Activated T-cell treated with anti-CD3 and anti-CD28 coated beads for 1 hour (primary cell): ENCODE measurements at places on chromosomes 6 and 20.

DNA sequence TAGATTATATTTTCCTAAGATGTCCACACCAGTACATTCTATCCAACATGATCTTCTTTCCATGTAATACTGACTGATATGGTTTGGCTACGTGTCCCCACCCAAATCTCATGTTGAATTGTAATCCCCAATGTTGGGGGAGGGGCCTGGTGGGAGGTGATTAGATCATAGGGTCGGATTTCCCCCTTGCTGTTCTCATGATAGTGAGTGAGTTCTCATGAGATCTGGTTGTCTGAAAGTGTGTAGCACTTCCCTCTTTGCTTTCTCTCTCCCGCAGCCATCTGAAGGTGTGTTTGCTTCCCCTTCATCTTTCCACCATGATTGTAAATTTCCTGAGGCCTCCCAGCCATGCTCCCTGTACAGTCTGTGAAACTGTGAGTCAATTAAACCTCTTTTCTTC lies 12.2 kb upstream of the HBS1L start:
- DNase-seq, result no peak

GRCh38 chr6:151425561-151425960 lies 26.4 kb downstream of the RMND1 start:
- no peak for DNase-seq

GRCh38 chr6:139698526-139699176 lies 324.2 kb upstream of the CITED2 start:
- no peak for DNase-seq

DNA sequence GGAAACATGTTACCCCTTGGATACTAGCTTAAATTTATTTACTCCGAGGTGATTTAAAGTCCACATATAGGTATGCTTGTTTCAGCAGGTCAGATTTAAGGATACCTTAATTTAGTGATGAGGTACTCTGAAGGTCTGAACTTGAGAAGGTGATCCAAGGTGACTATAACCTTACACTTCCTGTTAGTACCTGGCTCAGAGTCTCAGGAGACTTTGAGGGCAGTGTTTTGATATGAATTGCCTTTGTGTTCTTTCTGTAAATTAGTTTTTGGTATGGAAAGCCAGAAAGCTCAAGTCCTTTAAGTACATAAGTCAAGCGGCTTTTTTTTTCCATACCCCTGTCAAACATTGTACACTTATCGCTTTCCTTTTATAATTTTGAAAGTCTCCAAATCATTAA lies 489.0 kb downstream of the CDKAL1 start:
- no peak for DNase-seq

DNA sequence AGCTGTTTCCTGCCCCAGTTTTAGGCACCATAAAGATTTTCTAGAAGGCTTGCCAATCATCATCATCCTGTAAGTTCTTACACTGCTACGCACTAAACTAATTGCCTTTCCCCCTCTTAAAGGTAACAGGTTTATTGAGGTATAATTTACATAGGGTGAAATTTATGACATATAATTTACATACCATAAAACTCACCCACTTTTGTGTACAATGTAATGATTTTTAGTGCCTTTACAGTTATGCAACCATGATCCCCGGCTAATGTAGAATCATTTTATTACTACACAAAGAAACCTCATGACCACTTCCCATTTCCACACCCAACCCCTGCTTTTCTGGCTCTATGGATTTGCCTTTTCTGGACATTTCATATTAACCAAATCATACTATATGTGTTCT lies 21.1 kb downstream of the GCNT2 start:
- no peak for DNase-seq

GRCh38 chr20:22394583-22394982 lies 189.8 kb downstream of the FOXA2 start:
- DNase-seq, result no peak

DNA sequence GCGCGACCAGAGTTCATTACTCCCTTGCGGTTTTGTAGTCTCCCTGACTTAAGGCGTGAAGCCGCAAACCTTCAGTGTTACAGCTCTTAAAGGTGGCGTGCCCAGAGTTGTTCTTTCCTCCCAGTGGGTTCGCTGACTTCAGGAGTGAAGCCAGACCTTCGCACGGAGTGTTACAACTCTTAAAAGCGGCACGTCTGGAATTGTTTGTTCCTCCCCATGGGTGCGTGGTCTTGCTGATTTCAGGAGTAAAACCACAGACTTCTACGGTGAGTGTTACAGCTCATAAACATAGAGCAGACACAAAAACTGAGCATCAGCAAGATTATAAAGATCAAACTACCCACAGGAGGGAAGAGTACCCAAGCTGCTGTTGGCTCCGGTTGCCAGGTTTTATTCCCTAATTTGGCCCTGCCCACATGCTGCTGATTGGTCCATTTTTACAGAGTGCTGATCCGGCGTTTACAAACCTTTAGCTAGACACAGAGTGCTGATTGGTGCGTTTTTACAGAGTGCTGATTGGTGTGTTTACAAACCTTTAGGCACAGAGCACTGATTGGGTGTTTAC lies 10.4 kb downstream of the TMEM14C start:
- no peak for DNase-seq

DNA sequence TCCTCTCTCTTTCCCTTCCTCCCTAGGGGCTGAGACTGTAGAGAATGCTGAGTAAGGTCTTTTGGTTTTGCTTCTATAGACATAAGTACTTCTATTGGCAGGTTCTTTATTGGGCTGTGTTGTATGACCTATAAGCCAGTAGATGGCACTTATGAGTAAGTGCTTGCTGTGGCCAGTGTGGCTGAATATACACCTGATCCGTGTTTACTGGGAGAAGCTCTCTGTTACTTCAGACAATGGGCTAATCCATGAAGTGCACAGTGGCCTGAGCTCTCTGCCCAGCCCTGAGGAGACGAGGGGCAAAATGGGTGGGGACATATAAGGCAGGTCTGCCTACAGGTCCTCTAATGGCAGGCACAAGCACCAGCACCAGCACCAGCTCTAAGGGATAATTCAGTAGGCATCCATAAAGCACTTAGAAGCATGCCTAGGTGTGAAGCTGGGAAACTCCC lies 610.3 kb downstream of the RNF144B start:
- no peak for DNase-seq
